Hair follicle dermal papilla cell (primary cell): ENCODE measurements at places on chromosomes 16 and 17. TPM values are rescaled to one million over a fixed set of nuclear protein-coding genes. Genes with fewer than 3 reads are reported as not detected.

GP1BA gene
- total RNA-seq: not detected in 2 replicates

KRTAP9-2 gene
- total RNA-seq: not detected in 2 replicates

C16orf74 gene
- total RNA-seq: 2.1 and 2.3 TPM in 2 replicates

GLP2R gene
- total RNA-seq: not detected in 2 replicates

ESRP2 gene
- total RNA-seq: 0.12 and 0.16 TPM in 2 replicates

MYCBPAP gene
- 0.97 and 1.1 TPM in 2 replicates for total RNA-seq

NR1D1 gene
- 3.6 and 3.9 TPM in 2 replicates for total RNA-seq

CALB2 gene
- total RNA-seq: 0.24 and 0.32 TPM in 2 replicates

C1QL1 gene
- 0.49 and 0.65 TPM in 2 replicates for total RNA-seq

RNF227 gene
- 1.3 and 4.2 TPM in 2 replicates for total RNA-seq

COX6A2 gene
- total RNA-seq: not detected in 2 replicates

SLC5A2 gene
- total RNA-seq: not detected in 2 replicates

CD19 gene
- total RNA-seq: 0.12 TPM in 1 of 2 replicates, not detected in the other

HSF4 gene
- total RNA-seq: 4.5 and 9.6 TPM in 2 replicates

LPO gene
- total RNA-seq: not detected in 2 replicates

TNFRSF17 gene
- total RNA-seq: not detected in 2 replicates

ZG16 gene
- total RNA-seq: not detected in 2 replicates

NETO2 gene
- 27.9 and 43.0 TPM in 2 replicates for total RNA-seq

IFI35 gene
- total RNA-seq: 69.8 and 71.7 TPM in 2 replicates

ABCC3 gene
- total RNA-seq: 20.9 and 24.8 TPM in 2 replicates

CD300A gene
- total RNA-seq: not detected in 2 replicates

TOP2A gene
- total RNA-seq: 6.8 and 8.4 TPM in 2 replicates

ABCC11 gene
- under 0.01 TPM in 2 replicates for total RNA-seq

SMIM36 gene
- total RNA-seq: not detected in 2 replicates

MMP28 gene
- total RNA-seq: 0.16 and 1.2 TPM in 2 replicates

OR4D1 gene
- not detected in 2 replicates for total RNA-seq

FSCN2 gene
- 8.9 and 10.0 TPM in 2 replicates for total RNA-seq

DOK4 gene
- total RNA-seq: 22.2 and 29.5 TPM in 2 replicates

KRTAP9-8 gene
- total RNA-seq: not detected in 2 replicates

DOC2B gene
- not detected in 2 replicates for total RNA-seq

RANGRF gene
- total RNA-seq: 11.5 and 15.5 TPM in 2 replicates

SSTR5 gene
- not detected in 2 replicates for total RNA-seq

PCGF2 gene
- total RNA-seq: 3.6 and 3.9 TPM in 2 replicates

TMEM100 gene
- total RNA-seq: 1.3 and 2.3 TPM in 2 replicates

ENPP7 gene
- total RNA-seq: not detected in 2 replicates

MYL11 gene
- total RNA-seq: not detected in 2 replicates

KRT25 gene
- total RNA-seq: not detected in 2 replicates

HP gene
- total RNA-seq: not detected in 2 replicates

CFAP97D1 gene
- not detected in 2 replicates for total RNA-seq

GRAPL gene
- 0.12 TPM in 1 of 2 replicates, not detected in the other for total RNA-seq

GINS2 gene
- 0.61 and 0.81 TPM in 2 replicates for total RNA-seq

DECR2 gene
- total RNA-seq: 25.0 and 25.2 TPM in 2 replicates

NACA2 gene
- total RNA-seq: not detected in 2 replicates

MEOX1 gene
- total RNA-seq: 0.65 TPM in 1 of 2 replicates, not detected in the other

SLC35G6 gene
- total RNA-seq: not detected in 2 replicates
